ENCODE measurements at places on chromosomes 7 and 10. TPM values are rescaled to one million over a fixed set of nuclear protein-coding genes. Genes with fewer than 3 reads are reported as not detected.

Gene CALU
- total RNA-seq = 73.5 TPM

DNA sequence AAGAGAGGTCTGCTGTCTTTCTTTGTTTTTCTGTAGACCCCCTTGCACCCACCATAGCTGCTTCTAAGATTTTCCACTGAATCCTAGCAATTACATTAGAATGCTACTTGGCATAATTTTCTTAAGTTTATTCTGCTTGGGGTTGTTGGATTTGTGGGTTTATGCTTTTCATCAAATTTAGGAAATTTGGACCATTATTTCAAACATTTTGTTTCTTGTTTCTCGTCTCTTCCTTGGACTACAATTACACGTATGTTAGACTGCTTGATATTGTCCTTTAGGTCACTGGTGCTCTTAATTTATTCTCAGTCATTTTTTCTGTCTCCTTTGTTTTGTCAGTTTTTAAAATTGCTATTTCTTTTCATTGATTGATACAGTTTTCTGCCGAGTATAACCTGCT lies 65.8 kb downstream of the FANK1 start:
- H3K4me3 ChIP-seq = no peak overlapping the region
- no peak for DNase-seq
- H3K4me1 ChIP-seq = no peaks in the 10 kb centered on the region
- no peaks in the 10 kb centered on the region for H3K36me3 ChIP-seq
- H3K27me3 ChIP-seq = no peaks in the 10 kb centered on the region
- no peak overlapping the region for H3K27ac ChIP-seq

DNA sequence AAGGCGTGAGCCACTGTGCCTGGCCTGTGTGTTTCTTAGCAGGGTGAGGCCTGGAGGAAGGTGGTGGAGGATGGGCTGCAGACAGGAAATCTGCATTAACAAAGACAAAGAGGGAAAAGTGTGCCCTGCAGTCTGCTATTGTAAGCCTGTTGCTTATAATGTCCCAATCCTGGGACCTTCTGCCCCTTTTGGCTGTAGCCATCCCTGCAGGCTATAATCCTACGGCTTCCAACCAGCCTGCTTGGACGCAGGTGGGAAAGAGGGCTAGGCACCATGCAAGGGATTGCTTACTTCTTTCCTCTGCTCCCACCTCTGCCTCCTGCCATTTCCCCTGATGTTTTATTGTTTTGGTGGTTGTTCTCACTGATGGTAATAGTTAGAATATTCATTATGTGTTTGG lies 434.3 kb downstream of the PLXNA4 start:
- H3K4me3 ChIP-seq = no peak overlapping the region
- H3K4me1 ChIP-seq = no peaks in the 10 kb centered on the region
- H3K27ac ChIP-seq = no peak overlapping the region
- DNase-seq = no peak

- H3K27ac ChIP-seq = peak overlapping the region; percentile 50
- no peak for DNase-seq
- peaks cover 7% of the 10 kb centered on the region for H3K4me1 ChIP-seq
- no peak overlapping the region for H3K4me3 ChIP-seq
- no peaks in the 10 kb centered on the region for H3K27me3 ChIP-seq
- H3K36me3 ChIP-seq = no peaks in the 10 kb centered on the region
These were observed 6.4 kb downstream of the CDCA7L start for GRCh38 chr7:21939136-21939857.

- H3K27me3 ChIP-seq = no peaks in the 10 kb centered on the region
- no peak for DNase-seq
- H3K27ac ChIP-seq = no peak overlapping the region
- no peaks in the 10 kb centered on the region for H3K36me3 ChIP-seq
- H3K4me1 ChIP-seq = no peaks in the 10 kb centered on the region
- no peak overlapping the region for H3K4me3 ChIP-seq
These were observed 1503.7 kb downstream of the REEP3 start for GRCh38 chr10:65024886-65025285.

Gene MSRB2
- 19.9 TPM for total RNA-seq

- peaks cover 34% of the 10 kb centered on the region for H3K4me1 ChIP-seq
- H3K27me3 ChIP-seq = no peaks in the 10 kb centered on the region
- no peak overlapping the region for H3K4me3 ChIP-seq
- peak; percentile 56 for DNase-seq
These were observed 26.7 kb upstream of the CD36 start for GRCh38 chr7:80611779-80612178.

Gene ASZ1
- not detected for total RNA-seq

Gene AQP1
- 734 TPM for total RNA-seq

DNA sequence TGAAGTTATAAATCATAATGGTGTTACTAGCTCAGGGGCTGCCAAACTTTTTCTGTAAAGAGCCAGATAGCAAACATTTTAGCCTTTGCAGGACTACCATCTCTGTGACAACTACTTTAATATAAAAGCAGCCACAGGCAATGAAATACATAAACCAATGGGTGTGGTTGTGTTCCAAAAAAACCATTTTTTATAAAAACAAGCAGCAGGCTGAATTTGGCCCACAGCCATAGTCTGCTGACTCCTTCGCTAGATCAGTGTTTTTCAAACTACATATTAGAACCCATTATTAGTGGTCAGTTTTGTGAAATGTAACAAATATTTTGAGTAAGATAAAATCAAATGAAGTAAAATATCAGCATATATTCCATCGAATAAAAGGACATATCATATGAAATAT lies 13.6 kb downstream of the GNG11 start:
- no peaks in the 10 kb centered on the region for H3K36me3 ChIP-seq
- H3K27me3 ChIP-seq = no peaks in the 10 kb centered on the region
- H3K27ac ChIP-seq = no peak overlapping the region
- no peaks in the 10 kb centered on the region for H3K4me1 ChIP-seq
- DNase-seq = no peak
- no peak overlapping the region for H3K4me3 ChIP-seq

GRCh38 chr10:72563327-72563932 lies 62.4 kb downstream of the MICU1 start:
- H3K27ac ChIP-seq = no peak overlapping the region
- H3K4me3 ChIP-seq = no peak overlapping the region
- peaks cover 27% of the 10 kb centered on the region for H3K4me1 ChIP-seq
- no peak for DNase-seq
- H3K27me3 ChIP-seq = no peaks in the 10 kb centered on the region
- H3K36me3 ChIP-seq = peaks cover 37% of the 10 kb centered on the region

Gene GHRHR
- total RNA-seq = not detected

Gene COBL
- 32.0 TPM for total RNA-seq

Gene AMPH
- total RNA-seq = 1.8 TPM

GRCh38 chr10:72561745-72562166 lies 64.1 kb downstream of the MICU1 start:
- H3K4me3 ChIP-seq = no peak overlapping the region
- H3K27me3 ChIP-seq = no peaks in the 10 kb centered on the region
- no peaks in the 10 kb centered on the region for H3K4me1 ChIP-seq
- no peak overlapping the region for H3K27ac ChIP-seq
- H3K36me3 ChIP-seq = peaks cover 4% of the 10 kb centered on the region

DNA sequence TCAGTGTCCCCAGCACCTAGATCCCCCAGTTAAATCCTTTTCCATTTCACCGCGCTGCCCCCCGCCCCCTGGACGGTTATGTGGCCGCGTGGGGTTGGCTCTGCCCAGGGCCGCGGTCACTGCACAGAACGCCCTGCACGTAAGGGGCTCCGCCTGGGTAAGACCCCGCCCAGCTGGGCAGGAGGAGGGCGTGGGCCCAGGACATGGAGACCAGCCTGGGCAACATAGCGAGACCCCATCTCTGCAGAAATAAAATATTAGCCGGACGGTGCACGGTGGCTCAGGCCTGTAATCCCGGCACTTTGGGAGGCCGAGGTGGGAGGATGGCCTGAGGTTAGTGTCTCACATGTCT lies 650 bp upstream of the ZFAND2A start:
- DNase-seq = no peak
- H3K36me3 ChIP-seq = peaks cover 2% of the 10 kb centered on the region
- H3K27me3 ChIP-seq = no peaks in the 10 kb centered on the region

- no peak overlapping the region for H3K27ac ChIP-seq
- peaks cover 8% of the 10 kb centered on the region for H3K36me3 ChIP-seq
- no peaks in the 10 kb centered on the region for H3K27me3 ChIP-seq
- DNase-seq = no peak
- H3K4me1 ChIP-seq = peaks cover 22% of the 10 kb centered on the region
- H3K4me3 ChIP-seq = no peak overlapping the region
These were observed 11.2 kb downstream of the TRIM56 start for GRCh38 chr7:101096331-101096956.

DNA sequence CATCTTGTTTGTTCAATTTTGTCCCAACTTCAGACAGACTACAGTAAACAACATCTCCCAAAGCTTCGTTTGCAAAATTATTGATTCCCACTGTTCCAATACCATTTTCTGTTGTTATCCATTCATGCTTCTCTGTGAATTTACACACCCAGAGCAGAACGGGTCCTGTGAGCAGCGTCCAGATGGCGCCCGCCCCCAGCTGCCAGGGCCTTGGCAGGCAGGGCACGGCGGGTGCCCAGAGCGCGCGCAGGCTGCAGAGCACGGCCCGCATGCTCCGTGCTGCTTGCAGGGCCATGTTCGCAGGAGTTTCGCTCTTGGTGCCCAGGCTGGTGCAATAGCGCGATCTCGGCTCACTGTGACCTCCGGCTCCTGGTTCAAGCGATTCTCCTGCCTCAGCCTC lies 32.5 kb upstream of the SEPTIN7 start:
- H3K4me1 ChIP-seq = no peaks in the 10 kb centered on the region
- H3K27me3 ChIP-seq = no peaks in the 10 kb centered on the region
- H3K36me3 ChIP-seq = no peaks in the 10 kb centered on the region
- no peak overlapping the region for H3K27ac ChIP-seq
- peak; percentile 57 for DNase-seq
- H3K4me3 ChIP-seq = no peak overlapping the region

Gene PLEKHS1
- total RNA-seq = 2.9 TPM

GRCh38 chr10:119658274-119658673 lies 7.1 kb downstream of the BAG3 start:
- H3K4me1 ChIP-seq = peaks cover 64% of the 10 kb centered on the region
- H3K36me3 ChIP-seq = no peaks in the 10 kb centered on the region
- peak; percentile 58 for DNase-seq
- H3K4me3 ChIP-seq = no peak overlapping the region

GRCh38 chr10:59709395-59710125 lies at the start of gene SLC16A9:
Gene SLC16A9 (minus strand): TSS chr10:59709850. CDS start chr10:59684291, 25,559 bp downstream.
- no peak within 1 kb of the TSS for H3K27ac ChIP-seq
- peaks cover 21% of the 10 kb centered on the region for H3K4me1 ChIP-seq
- H3K27me3 ChIP-seq = peaks cover 3% of the 10 kb centered on the region
- peak within 1 kb of the TSS; percentile 34 for H3K4me3 ChIP-seq
- no peaks in the 10 kb centered on the region for H3K36me3 ChIP-seq
- DNase-seq = peak; percentile 34

GRCh38 chr7:50153148-50153547 lies 60.1 kb upstream of the ZPBP start:
- H3K36me3 ChIP-seq = no peaks in the 10 kb centered on the region
- no peaks in the 10 kb centered on the region for H3K4me1 ChIP-seq
- H3K27me3 ChIP-seq = no peaks in the 10 kb centered on the region
- H3K27ac ChIP-seq = no peak overlapping the region
- no peak overlapping the region for H3K4me3 ChIP-seq

DNA sequence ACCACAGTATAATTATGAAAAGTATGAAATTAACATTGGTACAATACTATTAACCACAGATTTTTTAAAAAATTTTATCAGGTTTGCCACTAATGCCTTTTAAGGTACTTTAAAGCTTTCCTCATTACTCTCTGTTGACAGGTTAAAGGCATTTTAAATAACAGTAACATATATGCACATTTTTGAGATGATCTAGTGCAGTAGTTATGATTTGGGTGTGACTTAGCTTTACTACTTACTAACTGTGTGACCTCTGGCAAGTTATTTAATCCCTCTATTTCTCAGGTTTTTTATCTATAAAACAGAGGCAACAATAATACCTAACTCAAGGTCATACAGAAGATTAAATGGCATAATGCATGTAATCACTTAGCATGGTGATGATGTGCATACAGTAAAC lies 94.8 kb downstream of the NT5C2 start:
- no peak overlapping the region for H3K4me3 ChIP-seq
- H3K36me3 ChIP-seq = peaks cover 96% of the 10 kb centered on the region
- H3K4me1 ChIP-seq = no peaks in the 10 kb centered on the region
- no peaks in the 10 kb centered on the region for H3K27me3 ChIP-seq
- DNase-seq = no peak
- H3K27ac ChIP-seq = no peak overlapping the region

DNA sequence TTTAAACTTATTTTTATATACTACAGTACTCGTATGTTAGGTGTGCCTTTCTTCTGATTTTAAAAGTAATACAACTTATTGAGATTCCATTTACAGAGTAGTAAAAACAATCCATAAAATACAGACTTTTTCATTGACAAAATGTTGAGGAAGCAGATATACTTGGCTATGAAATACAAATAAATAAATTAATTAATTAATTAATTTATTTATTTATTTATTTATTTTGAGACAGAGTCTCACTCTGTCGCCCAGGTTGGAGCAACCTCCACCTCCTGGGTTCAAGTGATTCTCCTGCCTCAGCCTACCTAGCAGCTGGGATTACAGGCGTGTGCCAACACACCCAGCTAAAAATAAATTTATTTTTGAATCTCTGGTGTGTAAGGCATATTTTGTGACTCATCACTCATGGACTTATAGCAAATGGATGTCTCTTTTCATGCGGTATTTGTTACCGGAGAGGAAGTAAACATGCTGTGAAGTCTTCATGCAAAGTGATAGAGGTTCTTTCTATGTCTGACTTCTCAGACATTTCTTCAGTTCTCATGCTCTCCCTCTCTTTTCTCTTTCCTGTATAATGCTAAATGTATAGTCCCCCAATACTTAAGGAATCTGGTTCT lies 20.2 kb upstream of the SRPK2 start:
- no peaks in the 10 kb centered on the region for H3K36me3 ChIP-seq
- H3K4me1 ChIP-seq = no peaks in the 10 kb centered on the region
- no peak overlapping the region for H3K4me3 ChIP-seq
- no peak overlapping the region for H3K27ac ChIP-seq
- no peak for DNase-seq

Gene CDNF
- total RNA-seq = 0.94 TPM

GRCh38 chr7:17118412-17118811 lies 180.0 kb upstream of the AHR start:
- DNase-seq = no peak
- H3K36me3 ChIP-seq = no peaks in the 10 kb centered on the region
- no peaks in the 10 kb centered on the region for H3K27me3 ChIP-seq
- no peak overlapping the region for H3K27ac ChIP-seq
- no peak overlapping the region for H3K4me3 ChIP-seq

Gene TAS2R41
- 0.54 TPM for total RNA-seq

Gene TEX36
- total RNA-seq = not detected

Gene ANKRD1
- total RNA-seq = 132 TPM

DNA sequence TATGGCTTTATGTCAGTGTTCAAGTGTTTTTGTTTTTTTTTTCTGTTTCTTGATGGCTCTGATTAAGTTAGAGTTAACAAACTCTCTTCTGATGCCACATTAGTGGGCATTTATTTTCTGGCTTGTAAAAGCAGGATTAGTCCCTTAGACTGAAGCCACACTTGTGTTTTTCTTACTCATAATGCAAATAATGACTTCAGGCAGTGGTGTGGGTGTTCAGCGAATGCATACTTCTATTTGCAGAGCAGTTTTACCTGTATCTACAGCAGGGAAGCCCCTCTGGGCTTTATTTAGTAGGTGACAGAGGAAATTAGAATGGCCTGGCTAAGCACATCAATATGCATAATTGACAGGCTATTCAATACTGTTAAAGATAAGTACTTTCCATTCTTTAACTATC lies 79.9 kb downstream of the CNNM2 start:
- no peak overlapping the region for H3K4me3 ChIP-seq
- no peaks in the 10 kb centered on the region for H3K36me3 ChIP-seq

GRCh38 chr7:70405241-70405640 lies 726.7 kb upstream of the GALNT17 start:
- no peaks in the 10 kb centered on the region for H3K27me3 ChIP-seq
- no peaks in the 10 kb centered on the region for H3K36me3 ChIP-seq
- H3K4me3 ChIP-seq = no peak overlapping the region
- DNase-seq = no peak
- no peak overlapping the region for H3K27ac ChIP-seq
- H3K4me1 ChIP-seq = no peaks in the 10 kb centered on the region

Measured in upper lobe of left lung (tissue), 6 donors.